ENCODE measurements at places on chromosomes 7 and 10. TPM values are rescaled to one million over a fixed set of nuclear protein-coding genes. Genes with fewer than 3 reads are reported as not detected.

DNA sequence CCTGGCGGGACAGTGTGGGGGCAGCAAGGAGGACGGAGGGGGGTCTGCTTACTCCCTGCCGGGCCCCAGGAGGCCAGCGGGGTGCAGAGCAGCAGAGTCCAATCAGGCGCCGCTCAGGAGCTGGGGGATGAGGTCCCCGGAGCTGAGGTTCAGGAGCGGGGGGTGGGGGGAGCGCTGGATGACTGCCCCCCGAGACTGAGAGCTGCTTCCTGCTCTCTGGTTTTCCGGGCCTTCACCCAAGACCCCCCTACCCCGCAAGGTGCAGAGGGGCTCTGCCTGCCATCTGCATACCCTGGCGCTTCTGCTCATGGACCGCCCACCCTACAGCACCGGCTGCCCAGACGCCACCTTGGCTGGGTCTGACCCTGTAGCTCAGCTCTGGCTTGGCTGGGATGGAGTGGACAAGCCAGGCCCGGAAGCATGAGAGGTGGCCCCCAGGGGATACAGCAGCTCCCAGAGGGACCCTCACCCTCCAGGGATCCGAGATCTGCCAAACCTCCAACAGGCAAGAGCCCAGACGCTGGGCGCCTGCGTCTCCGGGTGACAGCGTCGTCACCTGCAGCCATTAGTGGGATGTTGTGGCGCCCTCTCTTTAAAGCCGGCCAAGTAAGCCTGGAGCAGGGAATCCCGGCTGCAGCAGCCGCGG is 930 bp downstream of the KNDC1 start:
- DNase-seq: no peak

- DNase-seq: no peak
These were observed 26.9 kb downstream of the RAMP3 start for GRCh38 chr7:45184326-45185027.

- no peak for DNase-seq
These were observed 678.3 kb upstream of the C7orf33 start for GRCh38 chr7:147912291-147912690.

DNA sequence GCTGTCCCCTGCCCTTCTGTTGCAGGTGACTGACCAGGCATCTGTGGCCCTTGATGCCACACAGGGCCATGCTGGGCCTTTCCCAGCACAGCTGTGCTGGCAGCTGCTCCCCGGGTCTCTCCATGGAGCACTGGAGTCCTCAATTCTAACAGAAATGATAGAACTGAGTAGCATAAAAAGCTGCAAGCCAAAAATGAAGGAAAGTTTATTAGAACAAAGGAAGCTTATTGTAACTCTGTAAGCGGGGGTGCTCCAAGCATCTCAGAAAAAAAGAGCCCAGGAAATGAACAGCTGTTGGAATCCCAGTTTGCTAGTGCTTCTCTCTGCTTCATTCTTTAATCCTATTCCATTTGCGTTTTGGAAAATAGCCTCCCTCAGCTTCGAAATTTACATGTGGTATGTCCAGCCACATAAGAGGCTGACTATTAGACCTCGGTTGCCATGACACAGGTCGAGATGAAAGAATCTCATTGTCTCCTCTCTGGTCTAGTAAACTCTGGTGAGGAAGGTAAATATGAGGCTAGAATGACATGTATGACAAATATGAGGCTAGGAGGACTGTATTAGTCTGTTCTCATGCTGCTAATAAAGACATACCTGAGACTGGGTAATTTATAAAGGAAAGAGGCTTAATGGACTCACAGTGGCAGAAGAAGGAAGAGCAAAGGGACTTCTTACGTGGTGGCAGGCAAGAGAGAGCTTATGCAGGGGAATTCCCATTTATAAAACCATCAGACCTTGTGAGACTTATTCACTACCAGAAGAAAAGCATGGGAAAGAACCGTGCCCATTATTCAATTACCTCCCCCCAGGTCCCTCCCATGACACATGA is 23.7 kb downstream of the EPDR1 start:
- DNase-seq: peak; percentile 25

- DNase-seq: no peak
These were observed 9.9 kb upstream of the CSGALNACT2 start for GRCh38 chr10:43128331-43128730.

DNA sequence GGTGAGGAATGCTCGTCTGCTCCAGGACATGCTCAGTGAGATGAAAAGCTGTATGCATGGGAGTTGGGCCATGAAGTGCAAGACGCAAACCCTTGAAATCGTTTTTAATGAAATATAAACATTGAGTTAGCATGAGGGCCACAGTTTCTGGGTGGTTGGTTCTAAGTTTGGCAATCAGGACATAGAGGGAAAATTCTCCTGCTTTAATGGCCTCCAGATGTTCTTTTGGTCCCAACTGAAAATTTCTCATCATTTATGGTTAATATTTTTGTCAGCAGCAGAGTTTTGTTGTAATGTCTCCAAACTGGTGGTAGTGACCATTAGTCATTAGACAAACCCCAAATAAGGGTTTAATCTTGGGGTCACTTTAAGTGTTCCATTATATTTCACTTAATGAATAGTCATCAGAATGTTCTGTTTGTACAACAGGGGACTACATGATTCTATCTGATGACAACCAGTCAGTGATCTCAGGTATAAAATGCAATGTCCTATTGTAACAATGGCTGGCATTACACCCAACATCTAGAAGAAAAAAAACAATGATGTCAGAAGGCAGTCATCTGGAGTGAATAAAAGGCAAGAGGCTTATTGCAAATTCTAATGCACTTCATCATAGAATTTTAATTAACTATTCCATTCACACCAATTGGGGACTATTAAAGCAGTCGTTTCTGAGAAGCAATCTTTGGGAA is 197.4 kb downstream of the JCAD start:
- DNase-seq: no peak

DNA sequence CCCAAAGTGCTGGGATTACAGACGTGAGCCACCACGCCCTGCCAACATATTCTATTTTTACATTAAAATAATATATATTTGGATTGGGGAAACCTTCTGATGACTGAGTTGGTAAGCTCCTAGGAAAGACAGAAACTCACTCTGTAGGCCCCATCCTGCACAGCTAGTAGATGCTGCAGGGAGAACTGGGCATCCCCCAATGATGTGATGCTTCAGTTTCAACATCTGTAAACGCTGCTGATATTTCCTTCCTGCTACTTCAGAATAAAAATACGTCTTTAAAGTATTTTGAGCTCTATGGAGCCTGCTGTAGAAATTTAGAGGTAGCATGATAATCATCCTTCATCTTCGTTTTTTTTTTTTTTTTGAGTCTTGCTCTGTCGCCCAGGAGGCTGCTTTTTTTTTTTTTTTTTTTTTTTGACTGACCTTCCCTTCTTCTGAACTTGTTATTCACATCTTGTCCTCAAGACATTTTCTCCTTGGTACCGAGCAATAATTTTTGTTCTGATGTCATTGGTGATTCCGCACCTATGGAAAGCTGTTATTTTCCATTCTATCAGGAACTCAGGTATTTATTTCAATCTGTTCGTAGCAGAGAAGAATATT is 21.8 kb upstream of the INPP5F start:
- no peak for DNase-seq

DNA sequence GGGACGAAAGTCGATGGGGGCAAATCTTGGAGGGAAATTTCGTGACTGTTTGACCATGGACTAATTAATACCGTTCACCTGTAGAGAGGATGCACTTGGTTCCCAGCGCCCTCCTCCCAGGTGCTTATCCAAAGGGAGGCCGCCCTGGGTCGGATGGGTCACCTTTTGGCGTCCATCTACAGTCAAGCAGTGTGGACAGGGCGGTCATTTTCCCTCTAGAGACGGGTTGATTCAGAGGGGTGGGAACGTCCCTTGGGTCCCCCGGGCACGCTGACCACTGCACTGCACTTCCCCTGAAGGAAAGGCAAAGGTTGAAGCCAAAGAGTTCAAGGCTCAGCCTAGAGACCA is 2.0 kb downstream of the PRR15 start:
- no peak for DNase-seq

DNA sequence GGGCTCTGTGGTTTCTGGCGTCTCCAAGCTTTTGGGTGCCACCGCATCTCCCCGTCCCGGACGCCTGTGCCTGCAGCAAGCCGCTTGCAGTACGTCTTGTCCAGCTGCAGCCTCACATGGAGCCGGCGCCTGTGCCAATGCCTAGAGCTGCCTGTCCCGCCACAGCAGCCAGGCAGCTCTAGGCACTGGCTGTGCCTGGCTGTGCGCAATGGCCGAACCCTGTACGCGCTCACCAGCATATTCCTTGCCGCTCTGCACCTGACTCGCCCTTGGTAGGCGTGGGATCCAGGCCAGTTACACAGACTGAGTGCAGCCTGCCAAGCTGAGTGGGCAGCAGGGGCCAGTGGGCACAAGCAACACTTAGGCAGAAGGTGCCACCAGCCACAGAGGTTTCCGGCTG is 381.2 kb upstream of the SORCS1 start:
- DNase-seq: no peak

GRCh38 chr10:109979215-109979614 is 28.6 kb upstream of the ADD3 start:
- no peak for DNase-seq

The PLPP4 gene
- 27.6 TPM for total RNA-seq

The VENTX gene
- 0.03 TPM for total RNA-seq

The MYO1G gene
- 0.10 TPM for total RNA-seq

The C10orf95 gene
- 0.37 TPM for total RNA-seq

The SRGN gene
- total RNA-seq: 135 TPM

The TRIM56 gene
- total RNA-seq: 11.4 TPM

The FOXI2 gene
- not detected for total RNA-seq

The SRRM3 gene
- 1.4 TPM for total RNA-seq

The VAX1 gene
- not detected for total RNA-seq

Data from HT1080 (cell line).